Hematopoietic multipotent progenitor cell (in vitro differentiated cells): ENCODE measurements at places on chromosomes 1 and 21. TPM values are rescaled to one million over a fixed set of nuclear protein-coding genes. Genes with fewer than 3 reads are reported as not detected.

PTPRU gene
- total RNA-seq = 0.27 TPM

NUAK2 gene
- 1.3 TPM for total RNA-seq

- peak; percentile 87 for DNase-seq
These were observed 8.9 kb downstream of the SLAMF1 start for GRCh38 chr1:160637821-160638539.

- no peak for DNase-seq
These were observed 55.5 kb upstream of the TRAPPC10 start for GRCh38 chr21:43956670-43957035.

DNA sequence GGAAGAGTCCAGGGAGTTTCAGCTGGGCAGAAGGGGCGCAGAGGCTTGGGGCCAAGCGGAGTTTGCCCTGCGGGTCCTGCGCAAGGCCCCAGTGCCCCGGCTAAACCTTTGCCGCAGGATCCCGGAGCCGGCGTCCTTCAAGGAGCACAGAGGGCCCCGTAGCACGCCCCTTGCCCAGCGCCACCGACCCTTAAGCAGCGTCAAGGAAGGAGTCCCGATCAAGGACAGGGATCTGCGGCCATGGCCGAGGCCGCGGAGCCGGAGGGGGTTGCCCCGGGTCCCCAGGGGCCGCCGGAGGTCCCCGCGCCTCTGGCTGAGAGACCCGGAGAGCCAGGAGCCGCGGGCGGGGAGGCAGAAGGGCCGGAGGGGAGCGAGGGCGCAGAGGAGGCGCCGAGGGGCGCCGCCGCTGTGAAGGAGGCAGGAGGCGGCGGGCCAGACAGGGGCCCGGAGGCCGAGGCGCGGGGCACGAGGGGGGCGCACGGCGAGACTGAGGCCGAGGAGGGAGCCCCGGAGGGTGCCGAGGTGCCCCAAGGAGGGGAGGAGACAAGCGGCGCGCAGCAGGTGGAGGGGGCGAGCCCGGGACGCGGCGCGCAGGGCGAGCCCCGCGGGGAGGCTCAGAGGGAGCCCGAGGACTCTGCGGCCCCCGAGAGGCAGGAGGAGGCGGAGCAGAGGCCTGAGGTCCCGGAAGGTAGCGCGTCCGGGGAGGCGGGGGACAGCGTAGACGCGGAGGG, 520 bp downstream of the CLIC6 start:
- DNase-seq = peak; percentile 30

FMO3 gene
- not detected for total RNA-seq

GRCh38 chr1:1325288-1326074, 879 bp downstream of the CPTP start:
- DNase-seq = no peak

DNA sequence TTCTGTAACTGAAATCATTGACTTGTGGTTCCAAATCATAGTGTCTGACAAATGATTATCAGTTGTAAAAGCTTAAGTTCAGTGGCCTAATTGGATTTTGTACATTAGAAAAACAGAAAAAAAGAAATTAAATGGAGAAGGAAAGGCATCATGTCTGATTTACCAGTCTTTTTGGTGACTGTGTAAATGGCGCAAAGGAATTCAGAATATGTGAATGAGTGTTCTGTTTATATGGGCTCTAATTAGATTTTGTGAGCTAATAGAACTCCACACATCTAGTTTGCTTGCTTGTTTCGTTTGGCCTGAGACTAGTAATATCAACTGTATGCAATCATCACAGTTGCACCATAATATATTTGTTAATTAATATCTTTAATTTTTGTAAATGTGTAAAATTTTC, 151.7 kb downstream of the PLA2G4A start:
- DNase-seq = no peak

GRCh38 chr1:29197590-29197924, 15.9 kb upstream of the SRSF4 start:
- no peak for DNase-seq

DNA sequence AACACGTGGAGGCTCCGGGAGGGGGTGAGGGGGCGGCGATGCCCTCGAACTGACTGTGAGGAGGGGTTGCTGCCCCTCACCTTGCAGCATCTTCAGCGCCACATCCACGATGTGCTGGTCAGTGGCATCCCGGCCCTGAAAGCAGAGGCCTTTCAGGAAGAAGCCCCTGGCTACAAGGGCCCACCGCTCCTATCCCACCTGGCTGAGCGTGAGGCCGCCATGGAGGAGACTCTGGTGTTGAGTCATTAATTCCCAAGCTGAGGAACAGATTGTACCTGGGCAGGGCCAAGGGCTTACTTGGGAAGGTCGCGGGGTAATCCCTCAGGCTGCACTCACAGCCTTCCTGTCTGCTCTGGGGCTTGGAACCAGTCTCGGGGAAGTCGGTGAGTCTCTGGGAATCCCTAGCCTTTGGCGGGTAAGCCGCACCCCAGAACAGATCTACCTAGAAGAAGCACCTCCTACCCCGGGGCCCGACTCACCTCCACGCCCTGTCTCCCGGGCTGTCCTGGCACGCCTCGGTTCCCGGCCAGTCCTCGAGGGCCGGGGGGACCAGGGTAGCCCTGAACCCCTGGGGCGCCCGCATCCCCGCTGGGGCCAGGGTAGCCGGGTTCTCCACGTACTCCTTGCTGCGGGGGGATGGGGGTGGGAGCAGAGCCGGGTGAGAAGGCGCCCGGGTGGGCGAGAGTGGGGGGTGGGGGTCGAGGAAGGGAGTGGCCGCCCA, 13.9 kb downstream of the COL9A2 start:
- DNase-seq = no peak

GRCh38 chr1:205950826-205951549, 7.7 kb upstream of the SLC26A9 start:
- no peak for DNase-seq

GRCh38 chr1:20259646-20260045, 31.0 kb upstream of the VWA5B1 start:
- no peak for DNase-seq

ADAMTS5 gene
- total RNA-seq = under 0.01 TPM

DNA sequence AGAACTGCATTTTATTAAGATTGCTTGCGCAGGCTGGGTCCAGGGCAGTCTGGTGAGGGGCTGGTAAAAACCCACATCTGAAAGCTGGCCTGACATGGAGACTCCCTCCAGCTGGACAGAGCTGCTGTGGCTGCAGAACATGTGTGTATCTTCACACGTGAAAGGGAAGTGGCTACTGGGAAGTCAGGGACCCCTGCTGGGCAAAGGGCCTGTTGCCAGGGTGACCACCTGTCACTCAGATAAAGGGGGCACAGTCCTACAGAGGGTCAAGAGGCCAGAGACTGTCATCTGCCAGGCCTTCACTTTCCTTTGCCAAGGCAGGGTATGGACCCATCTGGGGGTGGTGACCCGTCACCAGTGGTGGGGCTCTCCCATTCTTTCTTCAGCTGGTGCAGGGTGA, 17.5 kb downstream of the NKAIN1 start:
- DNase-seq = no peak

HIVEP3 gene
- 4.6 TPM for total RNA-seq

GRCh38 chr1:6292102-6292501, 31.2 kb upstream of the GPR153 start:
- DNase-seq = no peak

GRCh38 chr1:29322861-29323585, 86.7 kb downstream of the PTPRU start:
- no peak for DNase-seq

- DNase-seq = no peak
These were observed 276.4 kb downstream of the SPATA17 start for GRCh38 chr1:217907504-217907903.

GBP6 gene
- under 0.01 TPM for total RNA-seq

TMEM61 gene
- total RNA-seq = not detected

DNA sequence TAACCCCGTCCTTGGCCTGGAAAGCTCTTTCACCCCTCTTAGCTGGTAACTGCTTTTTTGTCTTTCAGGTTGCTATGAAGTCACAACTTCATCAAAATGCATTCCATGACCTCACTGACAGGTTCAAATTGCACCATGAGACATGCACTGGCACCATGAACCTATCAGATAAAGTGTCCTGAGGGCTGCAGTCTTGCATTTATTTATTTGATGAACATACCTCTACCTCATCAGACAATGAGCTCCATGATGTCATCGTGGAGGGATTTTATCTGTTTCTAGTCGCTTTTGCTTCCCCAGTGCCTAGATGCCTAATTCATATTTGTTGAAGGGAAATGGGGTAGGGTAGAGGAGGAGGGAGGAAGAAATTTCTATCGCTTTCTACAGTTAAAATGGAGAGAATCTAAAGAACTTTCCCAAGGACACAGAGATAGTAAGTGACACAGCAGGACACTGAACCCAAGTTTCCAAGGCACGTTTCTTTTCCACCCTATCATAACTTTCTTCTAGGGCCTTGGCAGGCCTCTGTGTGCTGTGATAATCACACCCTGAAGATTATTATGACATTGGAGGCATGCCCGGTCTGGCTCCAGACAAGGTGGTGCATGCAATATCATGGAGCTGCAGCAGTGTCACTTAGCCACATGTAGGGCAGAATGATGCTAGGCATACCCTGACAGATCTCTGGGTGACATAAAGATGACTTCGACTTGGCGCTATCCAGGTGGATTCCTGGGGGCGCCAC, 69.5 kb downstream of the CD58 start:
- DNase-seq = no peak

GRCh38 chr1:98382986-98383740, 278.4 kb upstream of the SNX7 start:
- no peak for DNase-seq

- DNase-seq = no peak
These were observed 61.3 kb upstream of the SDC3 start for GRCh38 chr1:30969903-30970302.

DNA sequence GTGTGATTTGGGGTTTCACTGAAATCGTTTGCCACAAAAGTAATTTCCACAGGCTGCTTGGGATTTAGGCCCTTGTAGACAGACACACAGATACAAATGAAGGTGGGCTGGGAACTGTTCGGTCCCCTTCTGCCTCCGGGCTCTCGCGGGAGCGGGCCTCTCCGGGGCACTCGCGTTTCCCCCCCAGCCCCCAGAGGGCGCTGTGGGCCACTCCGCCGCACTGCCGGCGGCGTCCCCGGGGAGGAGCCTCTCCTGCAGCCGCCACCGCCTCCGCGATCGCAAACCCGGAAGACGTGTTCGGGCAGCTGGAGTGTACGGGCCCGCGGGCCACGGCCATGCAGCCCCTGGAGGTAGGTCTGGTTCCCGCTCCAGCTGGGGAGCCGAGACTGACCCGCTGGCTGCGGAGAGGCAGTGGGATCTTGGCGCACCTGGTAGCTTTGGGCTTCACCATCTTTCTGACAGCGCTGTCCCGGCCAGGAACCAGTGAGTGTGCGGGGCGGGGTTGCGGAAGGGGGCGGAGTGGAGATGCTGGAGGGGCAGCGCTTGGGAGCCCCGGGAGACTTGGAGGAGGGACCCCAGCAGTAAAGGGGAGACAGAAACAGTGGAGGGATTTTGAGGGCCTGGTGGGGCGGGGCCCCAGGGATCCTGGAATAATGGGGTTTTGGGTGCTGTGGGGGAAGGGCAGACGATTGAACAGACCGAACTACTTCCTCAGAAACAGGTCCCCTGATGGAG, at the start of gene CYB561D1:
Gene CYB561D1, plus strand, starts transcription at position 290 of the 735 bp plus-strand sequence. Its CDS starts 46 bp downstream, at position 336.
- peak; percentile 85 for DNase-seq

SELP gene
- total RNA-seq = 7.0 TPM

LCE1E gene
- not detected for total RNA-seq

GRCh38 chr1:41341772-41342562, 19.3 kb upstream of the FOXO6 start:
- DNase-seq = no peak

SLC45A1 gene
- 0.27 TPM for total RNA-seq

ALDH9A1 gene
- 22.9 TPM for total RNA-seq

DNA sequence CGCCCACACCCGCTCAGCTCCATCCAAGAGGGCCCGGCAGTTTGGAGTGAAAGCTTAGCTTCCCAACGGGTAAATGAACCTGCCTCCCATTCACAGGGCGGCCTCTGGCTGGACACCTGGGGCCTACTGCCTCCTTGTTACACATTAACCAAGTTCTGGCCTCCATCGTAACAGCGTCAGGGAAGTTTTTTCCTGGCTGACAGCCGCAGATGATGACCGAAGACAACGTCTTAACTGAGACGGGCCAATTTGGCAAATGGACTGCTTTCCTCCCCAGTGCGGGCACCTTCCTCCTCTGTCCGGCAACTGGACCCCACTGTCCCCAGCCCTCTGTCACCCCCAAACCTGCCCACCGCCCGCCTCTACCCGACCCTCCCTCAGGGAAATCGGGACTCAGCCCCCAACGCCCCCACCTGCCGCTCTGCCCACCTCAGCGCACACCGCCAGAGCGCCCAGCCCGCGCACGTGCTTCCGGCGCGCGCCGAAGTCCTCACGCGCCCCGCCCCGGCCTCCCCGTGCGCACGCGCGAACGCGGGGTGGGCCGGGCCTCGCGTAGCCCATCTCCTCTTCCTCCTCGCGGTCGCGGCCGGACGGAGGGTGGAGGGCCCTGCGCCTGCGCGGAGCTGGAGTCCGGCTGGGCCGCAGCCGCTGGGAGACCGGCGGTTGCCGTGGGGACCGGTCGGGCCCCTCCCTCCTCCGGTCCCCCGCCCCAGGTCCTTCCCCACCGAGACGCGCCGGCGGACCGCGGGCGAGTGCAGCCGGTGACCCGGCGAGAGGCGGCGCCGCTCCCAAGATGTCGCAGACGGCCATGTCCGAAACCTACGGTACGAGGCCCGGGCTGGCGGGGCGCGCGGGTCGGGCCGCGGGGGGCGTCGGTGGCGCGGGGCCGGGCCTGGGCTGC, at the start of gene RAB4A:
Gene RAB4A, plus strand, starts transcription at position 565 of the 901 bp plus-strand sequence. Its CDS starts 229 bp downstream, at position 794.
- peak; percentile 92 for DNase-seq

DNA sequence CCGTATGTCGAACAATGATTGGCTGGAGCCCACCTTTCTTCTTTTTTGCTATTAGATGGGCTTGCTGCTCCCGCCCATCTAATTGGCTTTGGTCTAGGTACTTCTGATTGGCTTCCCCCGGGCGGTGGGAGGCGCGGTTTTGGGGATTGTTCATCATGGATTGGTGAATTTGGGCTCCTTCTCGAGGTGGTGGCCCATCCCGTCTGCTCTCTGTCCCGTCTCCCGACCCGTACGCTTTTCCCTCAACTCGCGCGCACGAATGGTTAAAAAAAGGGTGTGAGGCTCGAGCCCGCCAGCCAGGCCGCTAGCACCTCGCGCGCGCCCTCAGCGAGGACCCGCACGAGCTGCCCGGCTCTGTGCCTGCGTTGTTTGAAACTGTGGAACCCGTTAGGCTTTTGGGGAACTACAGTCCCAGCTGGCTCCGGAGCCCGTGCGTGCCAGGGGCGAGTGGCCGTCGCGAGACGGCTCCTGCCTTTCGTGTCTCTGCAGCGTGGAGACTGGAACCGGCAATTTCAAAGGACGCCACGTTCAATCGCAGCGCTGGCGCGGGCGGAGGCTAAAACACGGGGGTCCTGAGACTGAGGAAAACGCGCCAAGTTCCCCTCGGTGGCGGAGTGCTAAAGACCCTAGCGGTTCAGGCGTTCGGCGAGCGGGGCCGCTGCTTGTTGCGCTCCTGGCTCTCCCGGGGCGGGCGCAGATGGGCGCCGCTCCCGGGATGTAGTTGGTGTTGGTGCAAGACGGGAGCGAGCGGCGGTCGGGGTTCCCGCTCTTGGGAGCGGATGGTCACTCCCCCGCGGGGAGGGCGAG, at the start of gene USP1:
Gene USP1, plus strand, starts transcription at position 584 of the 807 bp plus-strand sequence. CDS start 2,819 bp downstream, outside the sequence.
- DNase-seq = peak; percentile 100

TRNP1 gene
- under 0.01 TPM for total RNA-seq

- peak; percentile 64 for DNase-seq
These were observed 19.4 kb upstream of the BSDC1 start for GRCh38 chr1:32413507-32414185.

GRCh38 chr1:232655746-232656085, 25.8 kb upstream of the SIPA1L2 start:
- DNase-seq = no peak
